ENCODE measurements at places on chromosomes 3 and 15.

DNA sequence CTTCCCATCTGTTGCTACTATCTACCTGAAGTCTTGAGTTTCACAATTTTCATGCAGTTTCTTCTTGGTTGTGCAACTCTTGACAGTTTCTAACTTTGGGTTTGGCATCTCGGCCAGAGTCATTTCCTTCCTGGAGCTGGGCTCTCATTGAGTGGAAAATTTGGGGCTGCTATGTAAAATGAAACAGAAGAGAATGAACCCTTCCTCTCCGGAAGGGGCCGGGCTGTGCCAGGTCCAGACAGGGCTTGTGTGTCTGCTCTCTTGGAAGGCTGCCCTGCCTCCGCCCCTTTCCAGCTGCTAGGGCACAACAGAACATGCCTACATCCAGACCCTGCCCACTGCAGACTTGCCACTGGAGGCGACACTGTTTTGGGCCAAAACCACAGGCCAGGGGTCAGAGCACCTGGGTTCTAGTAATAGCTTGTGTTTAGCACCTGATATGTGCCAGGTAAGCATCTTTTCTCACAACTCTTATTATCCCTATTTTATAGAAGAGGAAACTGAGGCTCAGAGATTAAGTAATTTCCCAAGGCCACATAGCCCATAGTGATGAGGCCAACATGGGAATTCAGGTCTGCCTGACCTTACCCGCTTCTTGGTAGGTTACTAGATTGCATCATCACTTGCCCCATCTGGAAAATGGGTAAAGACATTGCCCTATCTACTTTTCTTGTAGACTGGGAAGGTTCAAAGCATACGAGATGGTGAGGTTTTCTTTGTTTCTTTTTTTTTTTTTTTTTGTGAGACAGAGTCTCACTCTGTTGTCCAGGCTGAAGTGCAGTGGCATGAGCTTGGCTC is 25.0 kb downstream of the IRAK2 start:
- H3K27me3 ChIP-seq, result no peaks in the 10 kb centered on the region
- DNase-seq, result peak; percentile 27
- H3K36me3 ChIP-seq, result peaks cover 6% of the 10 kb centered on the region
- H3K4me3 ChIP-seq, result no peak overlapping the region

GRCh38 chr15:66691727-66692126 is 10.3 kb upstream of the SMAD6 start:
- peak overlapping the region; percentile 28 for H3K27ac ChIP-seq
- no peak overlapping the region for H3K4me3 ChIP-seq
- peaks cover 9% of the 10 kb centered on the region for H3K4me1 ChIP-seq
- DNase-seq, result no peak
- H3K36me3 ChIP-seq, result no peaks in the 10 kb centered on the region

DNA sequence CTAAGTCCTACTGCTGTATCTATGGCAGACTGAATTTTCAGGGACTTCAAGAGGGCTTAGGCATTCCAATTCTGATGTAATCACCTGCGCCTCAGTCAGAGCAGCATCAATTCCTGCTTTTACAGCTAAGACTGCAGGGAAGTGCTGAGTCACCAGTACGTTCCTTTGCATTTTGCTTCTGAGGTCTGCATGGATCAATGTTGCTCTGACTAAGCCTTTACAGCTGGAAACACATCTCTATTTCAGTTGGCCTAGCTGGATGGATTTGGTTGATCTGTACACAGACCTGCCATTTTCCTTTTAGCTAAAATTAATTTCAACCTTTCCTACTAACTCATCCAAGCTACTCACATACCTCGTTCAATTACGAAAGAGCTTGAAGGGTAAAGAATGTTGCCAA is 51.3 kb downstream of the ETV5 start:
- H3K4me3 ChIP-seq, result no peak overlapping the region
- DNase-seq, result no peak
- H3K27ac ChIP-seq, result no peak overlapping the region
- peaks cover 64% of the 10 kb centered on the region for H3K27me3 ChIP-seq
- H3K4me1 ChIP-seq, result peaks cover 12% of the 10 kb centered on the region

- peaks cover 81% of the 10 kb centered on the region for H3K4me1 ChIP-seq
- peak overlapping the region; percentile 97 for H3K27ac ChIP-seq
- DNase-seq, result no peak
- peak overlapping the region; percentile 28 for H3K4me3 ChIP-seq
Measured at GRCh38 chr3:4850928-4851265, 128.3 kb upstream of the BHLHE40 start.

- H3K36me3 ChIP-seq, result no peaks in the 10 kb centered on the region
- no peaks in the 10 kb centered on the region for H3K4me1 ChIP-seq
- H3K27ac ChIP-seq, result no peak overlapping the region
- peaks cover 6% of the 10 kb centered on the region for H3K27me3 ChIP-seq
Measured at GRCh38 chr15:40150163-40150925, 10.5 kb upstream of the BUB1B start.

DNA sequence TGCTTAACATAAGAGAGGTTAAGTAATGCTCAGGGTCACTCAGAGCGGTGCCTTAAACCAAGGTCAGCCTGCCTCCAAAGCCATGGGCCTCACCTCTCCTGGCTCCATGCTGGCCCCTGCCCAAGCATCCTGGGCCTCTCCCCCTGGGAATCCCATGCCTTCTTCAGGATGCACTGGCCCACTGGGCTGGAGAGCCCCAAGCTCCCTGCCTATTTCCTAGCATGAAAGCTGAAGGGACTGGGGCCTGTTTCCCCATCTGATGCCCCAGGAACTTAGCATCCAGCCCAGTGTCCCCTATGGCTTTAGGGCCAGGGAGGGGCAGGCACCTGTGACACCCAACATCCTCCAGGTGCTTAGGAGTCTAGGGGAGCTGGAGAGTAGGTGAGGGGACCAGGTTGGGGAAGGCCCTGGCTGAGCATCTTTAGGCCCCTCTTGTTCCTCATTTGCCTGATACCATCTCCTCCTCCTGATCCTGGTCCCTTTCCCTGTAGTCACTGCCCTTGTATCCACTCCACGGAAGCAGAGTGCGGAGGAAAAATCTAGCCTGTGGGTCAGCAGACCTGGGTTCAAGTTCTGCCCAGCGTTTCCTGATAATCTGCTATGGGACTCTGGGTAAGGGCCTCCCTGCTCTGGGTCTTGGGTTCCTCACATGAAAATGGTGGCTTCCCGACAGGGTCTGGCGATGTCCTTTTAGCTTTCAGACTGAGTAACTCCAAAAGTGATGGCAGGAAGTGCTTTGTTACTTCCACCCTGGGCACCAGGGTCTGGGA is 28.6 kb downstream of the EHD4 start:
- no peak overlapping the region for H3K27ac ChIP-seq
- H3K4me3 ChIP-seq, result no peak overlapping the region
- H3K27me3 ChIP-seq, result no peaks in the 10 kb centered on the region
- peaks cover 11% of the 10 kb centered on the region for H3K4me1 ChIP-seq
- no peak for DNase-seq

- H3K27me3 ChIP-seq, result peaks cover 2% of the 10 kb centered on the region
- peaks cover 5% of the 10 kb centered on the region for H3K36me3 ChIP-seq
- peaks cover 54% of the 10 kb centered on the region for H3K4me1 ChIP-seq
- H3K27ac ChIP-seq, result peak overlapping the region; percentile 66
- peak overlapping the region; percentile 77 for H3K4me3 ChIP-seq
Measured at GRCh38 chr3:172595664-172596393, 72.6 kb upstream of the TNFSF10 start.

DNA sequence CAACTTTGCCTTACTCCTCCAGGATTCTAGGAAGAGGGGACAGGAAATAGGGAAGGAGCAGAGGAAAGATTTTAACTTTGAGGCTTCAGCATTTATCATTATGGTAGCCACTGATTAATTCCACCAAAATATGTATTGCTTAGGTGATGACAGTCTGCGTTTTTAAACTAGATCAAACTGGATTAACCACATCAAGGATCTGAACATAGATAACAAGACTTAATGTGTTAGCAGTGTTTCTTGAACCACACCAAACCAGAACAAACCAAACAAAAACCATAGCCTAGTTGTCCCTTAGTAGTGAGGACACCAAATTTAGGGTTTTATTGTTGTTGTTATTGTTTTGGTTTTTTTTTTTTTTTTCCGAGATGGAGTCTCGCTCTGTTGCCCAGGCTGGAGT is 113.5 kb upstream of the LMOD3 start:
- no peak for DNase-seq
- no peaks in the 10 kb centered on the region for H3K36me3 ChIP-seq
- peaks cover 17% of the 10 kb centered on the region for H3K4me1 ChIP-seq

- H3K36me3 ChIP-seq, result no peaks in the 10 kb centered on the region
- no peak overlapping the region for H3K27ac ChIP-seq
- H3K4me1 ChIP-seq, result no peaks in the 10 kb centered on the region
- no peak overlapping the region for H3K4me3 ChIP-seq
- no peaks in the 10 kb centered on the region for H3K27me3 ChIP-seq
Measured at GRCh38 chr3:29465836-29466235, 185.0 kb downstream of the RBMS3 start.

- H3K36me3 ChIP-seq, result peaks cover 2% of the 10 kb centered on the region
- DNase-seq, result no peak
- H3K27ac ChIP-seq, result peak overlapping the region; percentile 93
- peaks cover 23% of the 10 kb centered on the region for H3K4me1 ChIP-seq
- peak overlapping the region; percentile 91 for H3K4me3 ChIP-seq
Measured at GRCh38 chr3:183634707-183635106, 716 bp upstream of the KLHL24 start.

DNA sequence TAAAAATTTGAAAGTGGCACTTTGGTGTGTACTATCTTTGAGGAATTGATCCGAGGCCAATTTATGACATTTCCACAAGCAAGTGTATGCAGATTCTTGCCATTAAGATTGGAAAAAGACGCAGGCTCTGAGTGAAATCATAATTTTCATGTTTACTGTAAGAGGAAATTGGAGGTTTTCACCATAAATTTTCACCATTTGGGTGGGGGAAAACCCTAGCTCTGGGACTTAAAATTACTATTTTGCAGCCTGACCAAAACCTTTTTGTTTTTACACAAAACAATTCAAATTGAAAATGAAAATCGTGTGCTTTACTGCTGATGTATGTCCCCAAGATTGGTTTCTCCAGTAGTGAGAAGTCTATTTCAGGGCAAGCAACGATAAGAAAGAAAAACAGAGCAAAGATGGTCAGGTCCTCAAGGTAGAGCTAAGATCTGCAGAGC is 282.6 kb downstream of the FOXP1 start:
- peaks cover 69% of the 10 kb centered on the region for H3K4me1 ChIP-seq
- no peak for DNase-seq
- H3K27me3 ChIP-seq, result no peaks in the 10 kb centered on the region
- H3K27ac ChIP-seq, result peak overlapping the region; percentile 93
- peak overlapping the region; percentile 76 for H3K4me3 ChIP-seq

DNA sequence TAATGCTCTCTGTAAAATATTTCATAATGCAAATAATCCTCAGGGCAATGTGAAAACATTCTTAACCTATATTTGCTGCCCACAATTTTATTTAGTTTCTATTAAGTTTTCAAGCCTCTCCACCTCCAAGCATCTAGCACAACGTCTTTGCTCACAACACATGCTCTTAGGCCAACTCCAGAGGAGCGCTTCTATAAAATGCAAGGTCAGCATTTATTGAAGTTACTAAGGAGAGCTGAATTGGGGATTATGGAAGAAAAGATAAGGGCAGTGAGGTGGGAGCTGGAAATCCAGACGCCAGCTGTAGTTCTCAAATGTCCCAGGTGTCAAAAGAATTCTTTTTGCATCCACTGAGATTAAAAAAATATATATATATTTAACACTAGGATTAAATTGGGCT is 996 bp downstream of the RABL3 start:
- H3K27ac ChIP-seq, result peak overlapping the region; percentile 73
- H3K36me3 ChIP-seq, result peaks cover 30% of the 10 kb centered on the region
- H3K4me1 ChIP-seq, result peaks cover 15% of the 10 kb centered on the region

DNA sequence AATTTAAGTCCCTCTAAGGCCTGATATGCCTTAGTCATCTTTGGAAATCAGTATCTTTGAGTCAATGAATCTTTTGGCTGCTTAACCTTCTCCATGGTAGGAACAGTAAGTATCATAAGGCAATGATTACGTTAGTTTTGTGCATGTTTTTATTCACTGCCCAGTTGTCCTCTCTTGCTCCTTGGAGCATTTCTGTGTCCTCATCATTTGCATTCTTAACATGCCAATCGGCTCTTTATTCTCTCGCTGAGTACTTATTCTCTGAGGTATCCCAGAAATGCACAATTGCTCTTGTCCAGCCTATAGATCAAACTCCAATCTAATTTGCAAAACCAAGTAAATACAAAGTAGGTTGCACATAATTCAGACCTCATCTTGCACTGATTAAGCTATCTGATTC is 405.0 kb upstream of the IL12A start:
- H3K36me3 ChIP-seq, result no peaks in the 10 kb centered on the region
- H3K4me3 ChIP-seq, result no peak overlapping the region
- H3K27ac ChIP-seq, result no peak overlapping the region
- H3K4me1 ChIP-seq, result no peaks in the 10 kb centered on the region
- H3K27me3 ChIP-seq, result no peaks in the 10 kb centered on the region

GRCh38 chr3:132625613-132626012 is 28.5 kb downstream of the ACKR4 start:
- H3K27ac ChIP-seq, result no peak overlapping the region
- H3K36me3 ChIP-seq, result peaks cover 43% of the 10 kb centered on the region
- H3K4me1 ChIP-seq, result peaks cover 11% of the 10 kb centered on the region
- no peak overlapping the region for H3K4me3 ChIP-seq

DNA sequence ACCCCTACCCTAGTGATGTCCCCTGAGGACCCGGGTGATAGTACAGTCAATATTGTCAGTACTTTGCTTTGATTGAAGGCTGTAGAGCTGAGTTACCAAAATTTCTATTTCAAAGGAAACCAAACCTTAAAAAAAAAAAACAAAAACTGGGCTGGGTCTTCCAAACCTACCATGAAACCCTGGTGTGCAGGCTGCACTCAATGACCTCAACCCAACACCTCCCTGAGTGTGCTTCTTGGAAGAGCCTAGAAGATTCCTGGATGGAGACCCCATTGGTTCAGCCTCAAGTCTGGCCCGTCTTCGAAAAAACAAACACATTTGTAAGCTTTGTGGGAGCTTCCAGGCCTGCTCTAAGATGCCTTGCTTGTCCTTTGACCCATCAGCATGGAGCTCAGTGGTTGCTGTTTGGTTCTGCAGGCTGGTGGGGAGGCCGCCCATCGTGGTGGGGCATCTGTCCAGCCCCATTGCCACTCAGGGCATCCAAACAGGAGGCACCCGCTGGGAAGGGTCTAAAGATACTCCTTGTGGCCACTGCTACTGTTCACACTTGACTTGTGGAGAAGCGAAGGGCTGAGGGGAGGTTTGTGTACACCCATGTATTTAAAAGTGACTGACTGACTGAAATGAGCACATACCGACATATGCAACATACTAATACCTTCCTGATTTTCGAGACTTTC is 32.2 kb downstream of the CRTAP start:
- H3K36me3 ChIP-seq, result peaks cover 11% of the 10 kb centered on the region
- no peak overlapping the region for H3K27ac ChIP-seq
- no peaks in the 10 kb centered on the region for H3K4me1 ChIP-seq
- peaks cover 2% of the 10 kb centered on the region for H3K27me3 ChIP-seq
- H3K4me3 ChIP-seq, result no peak overlapping the region
- no peak for DNase-seq

DNA sequence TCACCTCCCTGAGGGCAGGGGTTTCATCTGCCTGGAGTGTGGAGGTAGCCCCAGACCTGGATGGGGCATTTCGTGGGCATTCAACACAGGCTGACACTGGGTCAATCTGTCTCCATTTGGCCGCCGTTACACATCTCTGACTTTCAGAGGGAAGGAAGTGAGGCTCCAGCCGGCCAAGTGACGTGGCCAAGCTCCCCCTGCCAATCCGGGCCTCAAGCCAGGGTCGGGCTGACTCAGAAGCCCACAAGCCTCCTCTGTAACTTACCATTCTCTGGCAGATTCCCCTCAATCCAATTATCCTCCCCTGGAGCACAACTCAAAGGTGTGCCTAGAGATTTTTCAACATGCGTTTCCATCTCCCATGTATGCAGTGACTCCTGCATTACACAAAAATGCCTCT is 227.6 kb downstream of the KLF13 start:
- H3K4me1 ChIP-seq, result no peaks in the 10 kb centered on the region
- H3K27ac ChIP-seq, result no peak overlapping the region
- H3K27me3 ChIP-seq, result no peaks in the 10 kb centered on the region
- no peak for DNase-seq
- no peaks in the 10 kb centered on the region for H3K36me3 ChIP-seq

GRCh38 chr15:48360841-48361240 is 29.6 kb downstream of the DUT start:
- no peak overlapping the region for H3K4me3 ChIP-seq
- peaks cover 6% of the 10 kb centered on the region for H3K4me1 ChIP-seq
- no peak overlapping the region for H3K27ac ChIP-seq
